ENCODE measurements at places on chromosomes 2 and 18.

GRCh38 chr2:115838539-115838938 lies 1396.1 kb downstream of the DPP10 start:
- H3K4me3 ChIP-seq = no peak overlapping the region
- H3K27me3 ChIP-seq = no peaks in the 10 kb centered on the region
- no peak for DNase-seq
- H3K4me1 ChIP-seq = no peaks in the 10 kb centered on the region

- H3K27ac ChIP-seq = no peak overlapping the region
- 0 out of 2 replicates have a peak, but pooled peaks cover 8% of the 10 kb centered on the region for H3K4me1 ChIP-seq
- no peaks in the 10 kb centered on the region for H3K36me3 ChIP-seq
- H3K4me3 ChIP-seq = no peak overlapping the region
These were observed 246.9 kb upstream of the SLC39A10 start for GRCh38 chr2:195410074-195410671.

DNA sequence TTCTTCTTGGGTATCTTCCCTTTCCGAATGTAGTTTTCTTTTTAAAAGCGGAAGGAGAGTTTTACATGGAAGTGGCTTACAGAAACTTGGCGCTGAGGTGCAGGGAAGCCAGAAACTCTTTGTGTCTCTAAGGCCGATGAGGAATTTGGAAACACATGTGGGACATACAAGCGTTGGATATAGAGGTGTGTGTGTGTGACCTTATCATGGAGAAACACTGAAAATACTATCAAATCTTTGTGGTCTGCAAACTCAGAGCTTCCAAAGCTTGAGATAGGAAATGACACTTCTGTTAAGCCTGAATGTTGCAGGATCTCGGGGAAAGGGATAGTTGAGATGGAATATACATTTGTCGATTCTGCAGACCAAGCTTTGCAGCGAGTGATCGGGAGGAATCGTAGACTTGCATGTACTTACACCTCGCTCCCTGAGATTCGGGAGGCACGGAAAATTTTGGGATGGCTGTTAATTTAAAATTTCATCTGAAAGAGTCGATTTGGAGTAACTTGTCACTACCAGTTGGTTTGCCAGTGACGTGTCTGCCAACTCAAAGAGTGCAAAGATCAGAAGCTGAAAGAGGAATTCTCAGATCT lies 1.0 kb downstream of the NAB1 start:
- peak overlapping the region; percentile 94 for H3K4me3 ChIP-seq
- no peaks in the 10 kb centered on the region for H3K36me3 ChIP-seq
- no peaks in the 10 kb centered on the region for H3K27me3 ChIP-seq
- DNase-seq = peak; percentile 47

DNA sequence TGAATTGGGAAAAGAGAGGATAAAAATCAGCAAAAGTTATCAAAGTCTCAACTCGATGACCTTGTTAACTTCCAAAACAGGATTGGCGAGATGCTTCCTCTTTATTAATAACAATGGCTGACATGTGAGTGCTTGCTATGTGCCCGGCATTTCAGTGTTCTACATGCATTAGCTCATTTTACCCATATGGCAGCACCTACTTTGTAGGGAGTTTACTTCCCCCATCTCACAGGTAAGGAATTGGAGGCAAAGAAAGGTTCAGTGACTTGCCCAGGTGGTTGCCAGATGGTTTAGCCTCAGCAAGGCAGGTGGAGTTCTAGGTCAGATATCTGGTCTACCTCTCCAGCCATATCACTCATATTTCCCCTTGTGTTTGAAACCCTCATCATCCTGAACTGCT lies 12.4 kb downstream of the TFCP2L1 start:
- DNase-seq = no peak
- H3K27ac ChIP-seq = no peak overlapping the region
- no peaks in the 10 kb centered on the region for H3K36me3 ChIP-seq
- no peak overlapping the region for H3K4me3 ChIP-seq

- H3K27ac ChIP-seq = no peak overlapping the region
- H3K36me3 ChIP-seq = no peaks in the 10 kb centered on the region
- H3K4me1 ChIP-seq = 0 out of 2 replicates have a peak, but pooled peaks cover 8% of the 10 kb centered on the region
- peak; percentile 67 for DNase-seq
- H3K27me3 ChIP-seq = 0 out of 3 replicates have a peak, but pooled peaks cover 7% of the 10 kb centered on the region
These were observed 109.8 kb upstream of the SIX2 start for GRCh38 chr2:45119038-45119437.

DNA sequence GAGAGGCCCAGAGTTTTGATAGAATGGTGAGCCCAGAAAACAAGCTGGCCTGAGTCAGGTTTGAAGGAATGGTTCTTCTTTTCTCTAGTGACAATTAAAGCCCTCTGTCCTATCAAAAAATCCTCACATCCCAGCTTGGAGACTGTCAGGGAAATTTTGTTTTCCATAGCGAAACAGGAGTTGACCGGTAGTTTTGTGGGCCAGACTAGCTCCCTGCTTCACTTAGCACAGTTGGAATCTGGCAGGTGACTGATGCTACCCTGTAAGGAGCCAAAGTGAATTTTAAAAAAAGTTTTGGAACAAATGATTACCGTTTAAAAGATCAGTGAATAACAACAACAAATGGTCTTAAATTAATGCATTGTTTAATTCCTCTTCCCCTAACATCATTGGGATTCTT lies 6.7 kb downstream of the NAB1 start:
- no peak overlapping the region for H3K4me3 ChIP-seq
- H3K27ac ChIP-seq = no peak overlapping the region
- no peaks in the 10 kb centered on the region for H3K27me3 ChIP-seq

GRCh38 chr2:187188783-187189631 lies 259.0 kb downstream of the CALCRL start:
- no peaks in the 10 kb centered on the region for H3K36me3 ChIP-seq
- no peak for DNase-seq
- H3K27ac ChIP-seq = no peak overlapping the region
- no peaks in the 10 kb centered on the region for H3K4me1 ChIP-seq
- no peak overlapping the region for H3K4me3 ChIP-seq

GRCh38 chr18:44961288-44961995 lies 280.8 kb downstream of the SETBP1 start:
- H3K27me3 ChIP-seq = no peaks in the 10 kb centered on the region
- no peak overlapping the region for H3K27ac ChIP-seq
- no peak overlapping the region for H3K4me3 ChIP-seq
- DNase-seq = no peak
- no peaks in the 10 kb centered on the region for H3K4me1 ChIP-seq

DNA sequence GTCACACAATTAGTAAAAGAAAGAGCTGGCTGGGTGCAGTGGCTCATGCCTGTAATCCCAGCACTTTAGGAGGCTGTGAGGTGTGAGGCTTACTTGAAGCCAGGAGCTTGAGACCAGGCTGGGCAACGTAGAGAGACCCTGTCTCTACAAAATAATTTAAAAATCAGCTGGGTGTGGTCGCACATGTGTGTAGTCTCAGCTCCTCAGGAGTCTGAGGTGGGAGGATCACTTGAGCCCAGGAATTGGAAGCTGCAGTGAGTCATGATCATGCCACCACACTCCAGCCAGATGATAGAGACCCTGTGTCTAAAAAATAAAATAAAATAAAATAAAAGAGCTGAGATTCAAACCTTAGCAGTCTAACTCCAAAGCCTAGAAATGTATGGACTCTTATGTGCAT lies 39.0 kb upstream of the NEDD4L start:
- H3K27ac ChIP-seq = no peak overlapping the region
- no peaks in the 10 kb centered on the region for H3K27me3 ChIP-seq
- no peak for DNase-seq
- H3K36me3 ChIP-seq = no peaks in the 10 kb centered on the region
- H3K4me3 ChIP-seq = no peak overlapping the region

DNA sequence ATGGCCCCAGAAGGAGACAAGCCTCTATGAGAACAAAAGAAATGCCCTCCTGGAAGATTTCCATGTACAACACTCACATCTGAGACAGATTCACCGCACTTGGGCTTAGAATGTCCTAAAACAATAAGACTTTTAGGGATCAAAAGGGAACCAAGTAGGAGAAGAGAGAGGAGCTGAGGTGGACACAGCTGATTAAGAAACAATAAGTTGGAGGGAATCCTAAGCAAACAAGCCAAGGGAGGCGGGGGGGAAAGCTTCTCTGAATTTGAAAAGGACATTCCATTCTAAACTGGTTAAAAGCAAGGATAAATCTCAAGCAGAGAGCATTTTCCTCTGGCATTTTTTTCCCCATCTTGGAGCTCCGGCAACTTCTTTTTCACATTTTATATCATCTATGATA lies 9.9 kb downstream of the ACVR1 start:
- peaks cover 25% of the 10 kb centered on the region for H3K4me1 ChIP-seq
- DNase-seq = no peak
- no peaks in the 10 kb centered on the region for H3K36me3 ChIP-seq
- no peak overlapping the region for H3K4me3 ChIP-seq
- no peaks in the 10 kb centered on the region for H3K27me3 ChIP-seq

DNA sequence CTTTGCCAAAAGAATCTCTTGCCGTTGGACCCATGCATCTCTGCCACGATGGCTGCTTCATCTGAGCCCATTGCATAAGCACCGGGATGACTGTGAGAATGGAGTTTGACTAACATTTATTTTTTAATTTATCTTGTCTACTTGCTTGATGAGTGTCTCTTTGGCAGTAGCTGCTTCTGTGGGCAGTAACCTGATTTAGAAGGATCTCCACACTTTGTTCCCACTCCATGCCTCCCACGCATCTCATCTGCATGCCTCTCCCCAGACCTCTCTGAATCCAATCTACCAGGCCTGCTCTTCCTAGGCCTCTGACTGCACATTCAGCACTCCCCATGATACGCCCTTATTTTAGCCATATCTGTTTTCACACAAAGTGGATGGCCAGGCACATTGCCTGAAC lies 23.7 kb upstream of the TMX3 start:
- H3K27me3 ChIP-seq = no peaks in the 10 kb centered on the region
- H3K4me3 ChIP-seq = no peak overlapping the region
- no peaks in the 10 kb centered on the region for H3K4me1 ChIP-seq

DNA sequence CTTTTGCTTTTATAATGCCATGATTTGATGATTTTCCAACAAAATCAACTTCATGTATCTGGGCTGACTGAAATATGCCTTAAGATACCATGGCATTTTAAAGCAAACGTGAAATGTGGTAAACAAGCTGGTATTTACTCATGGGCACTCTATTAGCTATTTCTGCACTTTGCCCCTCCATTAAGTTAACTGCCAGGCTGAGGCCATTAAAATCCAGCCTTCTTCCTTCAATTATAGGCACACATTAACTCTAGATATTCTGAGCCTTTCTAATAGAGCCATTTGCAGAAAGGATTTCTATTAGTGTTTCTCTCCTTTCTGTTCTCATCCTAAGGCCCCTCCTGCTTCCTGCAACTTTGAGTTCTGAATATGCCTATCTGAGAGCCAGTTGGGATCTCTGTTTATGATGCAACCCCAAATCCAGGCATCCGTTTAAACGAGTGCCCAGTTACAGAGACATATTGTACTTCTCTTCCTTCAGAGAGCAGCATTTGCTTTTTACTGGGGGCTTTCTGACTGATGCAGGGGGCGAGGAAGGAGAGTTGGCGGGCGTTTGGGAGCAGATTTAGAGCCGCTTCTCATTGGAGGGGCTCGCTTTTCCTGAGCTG lies 1.6 kb upstream of the KCNJ3 start:
- H3K27me3 ChIP-seq = no peaks in the 10 kb centered on the region
- H3K4me1 ChIP-seq = no peaks in the 10 kb centered on the region
- H3K36me3 ChIP-seq = no peaks in the 10 kb centered on the region
- DNase-seq = no peak
- H3K4me3 ChIP-seq = no peak overlapping the region
- no peak overlapping the region for H3K27ac ChIP-seq

DNA sequence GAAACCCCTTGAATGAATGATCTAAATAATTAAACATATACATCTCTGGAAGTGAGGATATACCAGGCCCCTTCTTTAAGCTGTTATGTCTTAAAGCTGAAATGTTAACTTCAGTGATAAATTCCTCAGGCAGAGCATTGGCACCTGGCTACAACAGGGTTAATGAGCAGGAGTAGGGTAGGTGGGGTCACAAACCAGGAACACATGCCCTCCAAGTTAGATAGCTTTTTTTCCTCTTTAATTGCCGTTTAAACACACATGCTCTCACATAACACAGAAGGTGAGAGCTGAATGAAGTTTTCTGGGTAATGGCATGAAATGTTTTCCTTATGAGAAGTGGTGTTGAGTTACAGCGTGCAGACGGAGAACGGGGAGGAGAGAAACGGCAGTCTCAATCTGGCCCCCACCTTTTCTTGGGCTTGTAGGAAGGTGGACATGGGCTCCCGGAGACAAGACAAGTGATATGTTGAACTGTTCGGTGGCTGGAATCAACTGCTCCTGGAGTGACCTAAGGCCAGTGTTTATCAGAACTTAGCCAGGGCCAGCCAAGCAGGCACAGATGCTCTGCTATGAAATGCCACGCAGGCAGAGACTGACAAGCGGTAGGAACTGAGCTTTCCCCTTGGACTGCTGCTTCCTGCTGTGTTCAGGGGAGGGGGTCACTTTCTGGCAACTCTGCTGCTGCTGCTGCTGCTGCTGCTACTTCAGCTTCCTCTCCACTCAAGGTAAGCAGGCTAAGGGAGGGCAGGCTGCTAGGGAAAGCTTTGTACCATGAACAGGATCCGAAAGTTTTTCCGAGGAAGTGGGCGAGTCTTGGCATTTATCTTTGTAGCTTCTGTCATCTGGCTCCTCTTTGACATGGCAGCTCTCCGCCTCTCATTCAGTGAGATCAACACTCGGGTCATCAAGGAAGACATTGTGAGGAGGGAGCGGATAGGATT lies at the start of gene GALNT5:
Gene GALNT5, plus strand, starts transcription at position 394 of the 941 bp plus-strand sequence. Its CDS starts 378 bp downstream, at position 772.
- no peak within 1 kb of the TSS for H3K4me3 ChIP-seq
- H3K36me3 ChIP-seq = no peaks in the 10 kb centered on the region
- DNase-seq = no peak
- no peak within 1 kb of the TSS for H3K27ac ChIP-seq
- H3K4me1 ChIP-seq = peaks cover 5% of the 10 kb centered on the region
- H3K27me3 ChIP-seq = no peaks in the 10 kb centered on the region

DNA sequence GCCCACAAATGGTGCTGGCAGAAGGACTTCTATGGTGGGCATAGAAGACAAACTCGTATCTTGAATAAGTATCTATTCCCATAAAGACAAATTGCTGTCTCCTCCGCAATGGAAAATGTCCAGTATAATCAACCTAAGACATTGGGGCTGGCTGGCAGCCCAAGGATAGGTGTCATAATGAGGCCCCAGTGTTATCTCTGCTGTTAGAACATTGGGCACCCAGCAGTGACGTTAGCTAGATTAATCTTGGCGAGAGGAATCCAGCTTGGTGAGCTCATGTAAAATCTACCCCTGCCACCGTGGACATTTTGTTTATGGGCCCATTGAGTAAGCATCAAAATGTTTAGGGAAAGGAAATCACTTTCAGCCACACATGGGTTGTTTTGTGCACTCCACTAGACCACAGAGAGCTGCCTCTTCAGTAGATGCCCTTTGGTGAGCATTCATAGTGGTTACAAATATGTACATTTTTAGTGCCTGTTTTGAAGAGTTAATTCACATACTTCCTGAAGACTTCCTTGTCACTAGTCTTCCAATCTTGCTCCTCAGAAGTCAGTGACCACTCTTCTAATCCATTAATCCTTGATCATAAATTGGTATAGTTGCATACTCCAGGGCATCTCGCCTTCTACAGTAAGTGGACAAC lies 48.2 kb upstream of the KDM3A start:
- no peaks in the 10 kb centered on the region for H3K4me1 ChIP-seq
- DNase-seq = no peak
- H3K4me3 ChIP-seq = no peak overlapping the region

GRCh38 chr18:35861367-35862118 lies 110.9 kb upstream of the RMP24 start:
- no peak for DNase-seq
- peaks cover 8% of the 10 kb centered on the region for H3K4me1 ChIP-seq
- H3K27me3 ChIP-seq = no peaks in the 10 kb centered on the region
- no peaks in the 10 kb centered on the region for H3K36me3 ChIP-seq
- no peak overlapping the region for H3K4me3 ChIP-seq

Data from HepG2 (cell line).